GM23338 (cell line): ENCODE measurements at places on chromosomes 4 and X. TPM values are rescaled to one million over a fixed set of nuclear protein-coding genes. Genes with fewer than 3 reads are reported as not detected.

Gene GASK1B
- polyA plus RNA-seq, result not detected in 2 replicates

Gene KIF4A
- polyA plus RNA-seq, result 18.7 and 21.5 TPM in 2 replicates

Gene MAML3
- 1.3 and 1.7 TPM in 2 replicates for polyA plus RNA-seq

Gene ARL13A
- not detected in 2 replicates for polyA plus RNA-seq

Gene CXCL11
- 0.54 and 0.81 TPM in 2 replicates for polyA plus RNA-seq

Gene MED14
- 28.9 and 29.8 TPM in 2 replicates for polyA plus RNA-seq

Gene PLK4
- 18.4 and 25.5 TPM in 2 replicates for polyA plus RNA-seq

Gene SLC16A2
- 11.1 and 12.3 TPM in 2 replicates for polyA plus RNA-seq

Gene TCP11X2
- polyA plus RNA-seq, result 0.81 and 1.1 TPM in 2 replicates

Gene RAB33A
- 4.7 and 5.5 TPM in 2 replicates for polyA plus RNA-seq

Gene MAGEB6
- polyA plus RNA-seq, result not detected in 2 replicates

Gene SGMS2
- 1.1 and 1.2 TPM in 2 replicates for polyA plus RNA-seq

Gene C4orf36
- polyA plus RNA-seq, result 0.97 and 1.6 TPM in 2 replicates

Gene LINC00632
- 23.6 and 25.2 TPM in 2 replicates for polyA plus RNA-seq

Gene SEL1L3
- 17.1 and 19.3 TPM in 2 replicates for polyA plus RNA-seq

Gene CFP
- polyA plus RNA-seq, result 1.8 and 2.1 TPM in 2 replicates

Gene EGF
- polyA plus RNA-seq, result 0.61 and 1.4 TPM in 2 replicates

Gene CAPN6
- polyA plus RNA-seq, result 3.8 and 4.5 TPM in 2 replicates

Gene AVPR2
- polyA plus RNA-seq, result not detected in 2 replicates

Gene PTCHD1
- polyA plus RNA-seq, result 0.63 and 1.9 TPM in 2 replicates

Gene SCML2
- 18.1 and 20.3 TPM in 2 replicates for polyA plus RNA-seq

Gene ABCG2
- 1.5 and 2.2 TPM in 2 replicates for polyA plus RNA-seq
